PC-3 (cell line): ENCODE measurements at places on chromosomes 5 and 9. TPM values are rescaled to one million over a fixed set of nuclear protein-coding genes. Genes with fewer than 3 reads are reported as not detected.

GRCh38 chr5:146342882-146343865 lies 4.5 kb downstream of the POU4F3 start:
- no peak for DNase-seq

GRCh38 chr9:71326360-71326759 lies 204.9 kb upstream of the TRPM3 start:
- peak; percentile 73 for DNase-seq

- DNase-seq, result peak; percentile 35
These were observed 140.2 kb downstream of the EMB start for GRCh38 chr5:50300878-50301277.

GRCh38 chr5:5062525-5063302 lies 77.4 kb upstream of the ADAMTS16 start:
- no peak for DNase-seq

DNA sequence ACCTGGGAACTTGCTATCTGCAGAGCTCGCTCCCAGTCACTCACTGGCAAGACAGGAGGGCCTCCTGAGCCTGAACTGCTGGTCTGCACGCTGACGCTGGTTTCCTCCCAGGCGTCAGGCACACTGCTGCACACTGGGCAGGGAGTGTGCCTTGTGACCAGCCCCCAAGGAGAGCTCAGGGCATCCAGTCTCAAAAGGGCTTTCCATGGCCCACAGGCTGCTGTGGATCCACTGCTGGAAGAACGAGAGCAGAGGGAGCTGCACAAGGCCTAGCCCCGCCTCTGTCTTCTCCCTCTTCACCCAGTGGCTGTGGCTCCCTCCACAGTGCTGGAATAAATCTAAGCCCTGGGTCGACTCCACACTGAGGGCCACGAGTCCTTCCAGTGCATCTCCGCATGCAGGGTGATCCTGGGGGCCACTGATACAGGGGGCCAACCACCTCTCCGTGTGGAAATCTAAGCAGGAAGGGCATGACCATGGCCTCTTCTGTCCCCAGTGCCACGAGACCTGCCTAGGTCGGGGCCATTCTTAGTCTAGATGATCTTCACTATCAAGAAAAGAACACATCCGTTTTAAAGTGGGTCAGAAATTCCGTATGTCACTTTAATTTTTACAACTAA lies 93.6 kb downstream of the CAMSAP1 start:
- no peak for DNase-seq

- no peak for DNase-seq
These were observed 30.9 kb downstream of the CDO1 start for GRCh38 chr5:115785381-115786065.

EPB41L4B gene
- 11.2 and 13.8 TPM in 2 replicates for total RNA-seq

DNA sequence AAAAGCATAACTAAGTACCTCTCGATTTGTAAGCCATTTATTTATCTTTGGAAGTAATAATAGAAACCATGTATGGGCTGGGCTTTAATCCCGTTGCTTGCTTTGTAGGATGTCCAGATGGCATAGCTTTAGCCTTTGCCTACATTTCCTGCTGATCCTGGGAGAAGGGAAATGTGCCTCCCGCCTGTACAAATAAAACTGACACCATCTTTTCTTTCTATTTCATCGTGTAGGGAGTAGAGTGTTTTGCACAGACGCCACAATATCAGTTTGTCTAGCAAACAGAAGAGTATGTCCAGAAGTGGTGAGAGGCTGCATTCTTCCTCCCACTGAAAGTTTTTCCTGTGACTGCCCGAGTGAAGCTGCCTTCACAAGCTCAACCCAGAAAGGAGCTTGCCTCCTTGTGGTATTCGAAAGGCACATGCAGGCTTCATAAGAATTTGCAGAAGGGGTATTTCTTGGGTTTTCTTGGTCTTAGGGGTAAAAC lies 24.7 kb upstream of the TJP2 start:
- DNase-seq, result no peak

DNA sequence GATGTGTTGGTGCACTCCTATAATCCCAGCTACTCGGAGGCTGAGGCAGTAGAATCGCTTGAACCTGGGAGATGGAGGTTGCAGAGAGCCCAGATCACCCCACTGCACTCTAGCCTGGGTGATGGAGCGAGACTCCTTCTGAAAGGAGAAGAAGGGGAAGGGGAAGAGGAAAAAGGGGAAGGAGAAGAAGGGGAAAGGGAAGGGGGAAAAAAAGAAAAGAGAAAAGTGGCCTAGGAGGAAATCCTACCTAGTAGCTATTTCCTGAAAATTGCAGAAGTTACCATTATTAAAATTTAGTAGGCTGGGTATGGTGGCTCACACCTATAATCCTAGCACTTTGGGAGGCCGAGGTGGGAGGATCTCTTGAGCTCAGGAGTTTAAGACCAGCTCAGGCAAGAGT lies 67.4 kb downstream of the ARRDC3 start:
- DNase-seq, result no peak

CEMIP2 gene
- total RNA-seq, result 10.1 and 16.0 TPM in 2 replicates

GRCh38 chr5:83657807-83658525 lies 62.7 kb downstream of the HAPLN1 start:
- no peak for DNase-seq

DNA sequence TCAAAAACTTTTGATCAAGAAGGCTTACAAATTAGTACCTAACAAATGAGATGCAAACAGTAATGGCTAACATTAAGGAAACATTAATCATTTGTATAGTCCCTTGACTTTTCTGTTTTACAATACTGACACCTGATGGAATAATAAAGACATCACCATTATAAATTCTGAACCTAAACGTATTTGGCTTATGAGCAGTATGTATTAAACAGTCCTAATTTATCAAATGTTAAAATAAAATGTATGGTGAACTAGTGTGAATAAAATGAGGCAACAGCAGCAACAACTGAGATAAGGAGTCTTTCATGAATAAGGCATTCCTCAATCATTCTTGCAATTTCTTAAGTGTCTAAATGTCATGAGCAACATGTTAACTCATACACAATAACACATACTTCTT lies 6.0 kb downstream of the PUM3 start:
- no peak for DNase-seq

- DNase-seq, result no peak
These were observed 92.8 kb upstream of the ELL2 start for GRCh38 chr5:96054311-96055030.

GRCh38 chr5:77832166-77832770 lies 56.1 kb upstream of the TBCA start:
- no peak for DNase-seq

GRCh38 chr5:80837679-80838078 lies 122.5 kb upstream of the RASGRF2 start:
- DNase-seq, result no peak

GRCh38 chr5:135095052-135095715 lies 61.2 kb upstream of the PITX1 start:
- DNase-seq, result no peak

GRCh38 chr9:20054734-20055133 lies 265.9 kb upstream of the SLC24A2 start:
- DNase-seq, result no peak

SLC45A2 gene
- not detected in 2 replicates for total RNA-seq

DNA sequence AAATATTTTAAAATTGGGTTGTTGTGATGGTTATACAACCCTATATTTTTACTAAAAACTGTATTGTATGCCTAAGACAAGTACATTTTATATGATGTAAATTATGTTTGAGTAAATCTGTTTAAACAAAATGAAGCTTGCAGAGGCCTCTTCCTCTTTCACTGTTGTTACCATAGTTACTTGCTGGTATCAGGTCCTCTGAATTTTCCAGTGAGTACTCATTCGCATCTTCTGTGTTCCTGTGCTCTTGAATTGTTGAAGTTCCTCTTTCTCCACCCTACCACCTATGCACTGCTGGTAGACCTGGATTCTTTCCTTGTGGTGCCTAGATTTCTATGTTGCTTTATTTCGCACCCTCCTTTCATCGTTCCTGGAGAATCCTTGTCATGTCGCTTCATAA lies 938.5 kb upstream of the ACO1 start:
- DNase-seq, result no peak

DNA sequence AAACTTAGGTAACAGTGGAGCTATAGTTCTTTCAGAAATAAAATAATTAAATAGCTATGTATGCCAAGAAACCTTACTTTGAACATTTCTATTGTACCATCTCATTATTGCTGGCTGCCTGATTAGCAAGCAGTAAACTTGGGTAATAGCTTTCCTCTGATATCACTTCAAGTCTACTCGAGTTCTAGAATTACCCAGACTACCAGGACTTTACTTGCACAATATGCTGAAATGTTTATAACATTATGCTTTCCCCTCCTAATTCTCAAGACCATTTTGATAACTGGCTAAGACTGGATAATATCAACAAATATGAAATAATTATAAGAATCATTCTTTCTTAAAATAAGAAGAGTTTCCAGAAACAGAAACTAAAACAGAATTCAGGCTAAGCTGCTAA lies 512.6 kb downstream of the RAB3C start:
- no peak for DNase-seq

DNA sequence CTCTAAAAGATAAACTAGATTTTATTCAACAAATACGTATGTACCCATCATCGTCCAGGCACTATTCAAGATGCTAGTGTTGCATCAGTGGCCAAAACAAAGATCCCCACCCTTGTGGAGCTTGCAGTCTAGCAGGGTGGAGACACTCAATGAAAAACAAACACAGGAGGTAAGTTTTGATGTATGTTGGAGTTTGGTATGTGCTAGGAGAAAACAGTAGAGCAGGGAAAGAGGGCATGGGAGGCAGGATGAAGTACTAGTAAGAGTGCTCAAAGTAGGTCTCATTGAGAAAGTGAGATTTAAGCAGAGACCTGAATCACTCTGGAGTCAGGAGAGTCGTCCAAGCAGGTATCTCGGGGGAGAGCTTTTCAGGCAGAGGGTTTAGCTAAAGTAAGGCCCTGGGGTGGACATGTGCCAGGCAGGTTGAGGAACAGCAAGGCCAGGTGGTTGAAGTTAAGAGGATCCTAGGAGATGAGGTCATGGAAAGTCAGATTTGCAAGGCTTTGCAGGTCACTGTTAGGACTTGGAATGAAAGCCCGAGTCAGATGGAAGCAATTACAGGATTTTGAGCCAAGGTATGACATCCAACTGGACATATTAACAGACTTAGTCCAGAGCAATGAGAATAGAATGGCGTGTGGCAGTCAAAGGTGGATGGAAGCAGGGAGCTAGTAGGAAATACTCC lies 9.2 kb downstream of the SNX18 start:
- no peak for DNase-seq

DNA sequence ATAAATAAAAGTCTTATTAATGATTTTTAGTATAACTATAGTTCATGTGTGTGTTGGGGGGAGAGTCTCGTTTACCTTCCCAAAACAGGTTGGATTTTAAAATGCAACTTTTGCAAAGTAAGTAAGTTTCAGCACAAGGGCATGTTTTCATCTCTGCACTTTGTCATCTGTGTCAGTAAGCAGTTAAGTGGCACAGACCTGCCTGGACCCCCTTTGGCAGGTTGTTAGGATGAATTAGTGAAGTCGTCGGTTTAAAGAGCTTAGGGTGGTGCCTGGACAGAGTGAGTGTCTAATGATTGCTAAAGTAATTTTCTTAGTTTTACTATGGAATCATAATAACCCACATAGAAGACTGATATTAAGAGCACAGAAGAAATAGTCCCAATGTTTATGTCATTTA lies 74.9 kb downstream of the TRIO start:
- DNase-seq, result no peak

DNA sequence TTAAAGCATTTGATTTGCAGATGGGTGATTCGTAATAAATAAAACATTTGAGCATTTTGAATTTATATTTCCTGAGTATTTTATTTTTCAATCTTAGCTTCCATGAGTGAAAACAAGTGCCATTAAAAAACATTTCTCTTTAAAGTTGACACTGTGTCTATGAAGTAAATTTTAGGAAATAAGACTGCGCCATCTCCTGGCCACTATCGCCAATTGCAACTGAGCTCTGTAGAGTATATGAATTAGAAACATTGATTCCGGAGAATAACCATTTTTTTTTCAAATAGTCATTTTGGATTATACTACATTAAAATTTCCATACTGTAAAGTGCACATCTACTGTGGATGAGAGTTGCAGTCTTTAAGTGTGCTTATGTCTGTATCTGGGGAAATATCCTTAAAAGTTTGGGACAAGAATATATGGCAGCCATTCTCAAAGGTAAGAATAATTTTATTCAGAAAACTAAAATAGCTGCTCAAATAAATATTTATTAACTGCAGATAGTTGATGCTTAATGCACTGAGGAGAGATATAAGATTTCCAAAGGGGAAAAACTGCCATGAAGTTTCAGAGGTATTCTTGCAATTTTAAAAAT lies 5.9 kb downstream of the DMRTA1 start:
- DNase-seq, result peak; percentile 67

- DNase-seq, result no peak
These were observed 17.3 kb upstream of the ARSB start for GRCh38 chr5:79002374-79002773.

SPINK13 gene
- 3.0 TPM in 1 of 2 replicates, not detected in the other for total RNA-seq

DNA sequence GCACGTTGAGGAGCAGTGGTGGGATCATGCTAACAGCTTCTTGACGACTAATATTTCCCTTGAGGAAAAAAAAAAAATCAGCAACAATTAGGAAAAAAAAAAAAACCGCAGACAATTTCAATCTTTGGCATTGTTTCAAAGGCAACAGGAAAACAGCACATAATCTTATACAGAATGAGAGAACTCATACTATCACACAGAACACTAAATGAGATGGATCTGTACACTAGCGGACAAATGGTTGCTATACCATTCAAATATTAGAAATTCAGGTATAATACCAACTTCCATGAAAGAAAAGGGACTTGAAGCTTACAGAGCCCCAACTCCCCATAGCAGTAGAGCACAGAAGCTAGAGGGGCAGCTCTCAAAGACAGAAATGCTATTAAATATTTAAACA lies 9.6 kb downstream of the NSUN2 start:
- DNase-seq, result no peak

GRCh38 chr5:18420711-18421110 lies 786.5 kb downstream of the TAF11L14 start:
- no peak for DNase-seq

SVEP1 gene
- 0.04 and 0.17 TPM in 2 replicates for total RNA-seq

DNA sequence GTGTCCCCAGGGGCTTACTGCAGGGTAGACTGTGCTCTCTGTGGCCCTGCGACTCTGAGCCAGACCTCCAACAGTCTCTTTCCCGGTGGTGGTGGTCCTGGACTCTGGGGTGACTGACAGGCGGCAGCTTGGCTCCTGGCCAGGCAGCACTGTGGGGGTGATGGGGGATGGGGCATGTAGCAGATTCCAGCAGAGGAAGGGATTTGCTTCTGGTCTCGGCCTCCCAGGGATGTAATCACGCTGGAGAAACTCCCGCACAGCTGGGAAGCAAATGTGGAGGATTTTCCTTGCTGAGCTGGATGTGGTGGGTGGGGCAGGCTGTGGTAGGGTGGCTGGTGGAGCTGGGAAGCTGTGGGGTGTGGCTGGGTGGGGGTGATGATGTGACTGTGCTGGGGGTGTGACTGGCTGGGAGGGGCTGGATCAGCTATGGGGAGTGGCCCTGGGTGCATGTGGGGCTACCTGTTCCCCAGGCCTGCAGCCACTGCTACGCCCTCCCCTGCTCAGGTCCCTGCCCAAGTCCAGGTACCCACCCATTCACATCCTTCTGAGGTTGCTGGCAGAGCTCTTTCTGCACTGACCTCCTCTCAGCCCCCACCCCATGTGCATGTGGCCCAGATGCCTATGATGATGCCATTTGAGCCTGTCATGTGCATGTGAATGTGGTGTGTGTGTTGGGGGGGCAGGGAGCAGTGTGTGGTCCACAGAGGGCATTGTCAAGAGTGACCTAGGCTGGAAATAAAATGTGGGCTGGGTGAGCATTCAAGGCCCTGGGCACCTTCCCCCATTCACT lies 3.8 kb downstream of the NDST1 start:
- DNase-seq, result peak; percentile 66

RNF183 gene
- not detected in 2 replicates for total RNA-seq
